ENCODE measurements at places on chromosomes 5 and 9. TPM values are rescaled to one million over a fixed set of nuclear protein-coding genes. Genes with fewer than 3 reads are reported as not detected.

The GARIN3 gene
- not detected for total RNA-seq

The RAI14 gene
- total RNA-seq, result 70.7 TPM

- DNase-seq, result no peak
Observed at GRCh38 chr9:89588271-89588879, 16.4 kb upstream of the GADD45G start.

GRCh38 chr9:135297456-135298075 is 182.0 kb upstream of the PPP1R26 start:
- DNase-seq, result no peak

All from thoracic aorta (tissue), 2 donors.